NCI-H2081 treated with DMSO at 0.1 percent for 48 hours (cell line): ENCODE measurements at places on chromosomes 11 and 22.

- DNase-seq: no peak
Observed at GRCh38 chr11:59667812-59668187, 1.0 kb downstream of the PATL1 start.

- DNase-seq: no peak
Observed at GRCh38 chr22:29727131-29727523, 7.3 kb downstream of the CABP7 start.

DNA sequence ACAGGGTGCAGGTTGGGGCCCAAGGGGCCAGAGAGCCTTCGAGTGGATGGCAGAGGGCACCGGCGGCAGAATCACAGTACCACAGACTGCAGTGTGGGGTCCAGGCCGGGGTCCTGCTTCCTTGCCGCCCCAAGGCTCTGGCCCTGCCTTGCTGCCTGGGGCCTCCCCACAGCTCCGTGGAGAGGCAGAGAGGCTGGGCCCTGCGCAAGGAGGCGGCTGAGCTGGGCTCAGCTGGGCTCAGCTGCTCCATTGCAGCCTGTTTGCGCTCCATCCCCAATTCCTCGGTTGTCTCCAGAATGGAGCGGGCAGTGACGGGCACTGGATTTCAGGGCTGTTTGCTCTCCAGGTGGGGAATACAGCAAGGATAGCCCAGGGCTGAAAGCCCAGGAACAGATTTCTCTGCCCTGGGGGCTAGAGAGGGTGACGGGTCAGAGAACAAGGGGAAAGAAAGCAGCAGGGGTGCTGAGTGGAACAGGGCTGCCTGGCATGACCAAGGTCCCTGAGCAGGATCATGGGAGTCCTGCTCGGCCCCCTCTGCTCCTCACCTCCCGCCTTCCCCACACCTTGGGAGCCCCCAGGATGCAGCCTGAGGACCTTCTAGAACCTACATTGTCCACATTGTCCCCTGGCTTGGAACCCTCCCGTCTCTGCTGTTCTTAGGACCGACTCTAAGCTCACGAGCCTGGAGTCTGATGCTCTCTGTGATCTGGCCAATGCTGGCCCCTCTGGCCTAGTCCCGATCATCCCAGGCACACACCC, 18.9 kb downstream of the MRGPRG start:
- no peak for DNase-seq

DNA sequence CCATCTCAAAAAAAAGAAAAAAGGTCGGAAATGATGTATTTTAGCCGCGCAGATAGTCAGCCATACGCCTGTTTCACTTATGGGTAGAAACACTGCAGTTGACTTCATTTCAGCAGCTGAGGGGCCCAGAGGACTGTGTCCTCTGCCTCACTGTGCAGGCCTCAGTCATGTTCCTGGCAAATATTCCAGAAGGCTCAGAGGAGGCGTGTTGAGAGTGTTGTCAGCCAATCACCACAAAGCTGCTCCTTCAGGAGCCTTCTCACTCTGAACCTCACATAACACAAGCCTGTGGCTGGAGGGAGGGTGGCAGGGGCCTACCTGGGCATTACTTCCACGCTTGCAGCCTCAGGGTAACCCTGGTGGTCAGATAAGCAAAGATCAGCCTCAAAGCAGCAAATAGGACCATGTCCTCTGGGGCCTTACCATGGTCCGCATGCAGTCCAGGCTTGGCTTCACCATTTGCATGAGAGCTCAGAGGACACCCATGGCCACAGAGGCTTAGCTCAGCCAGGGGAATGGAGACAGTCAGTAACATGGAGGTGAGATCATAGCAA, 17.3 kb upstream of the TREH start:
- DNase-seq: no peak

DNA sequence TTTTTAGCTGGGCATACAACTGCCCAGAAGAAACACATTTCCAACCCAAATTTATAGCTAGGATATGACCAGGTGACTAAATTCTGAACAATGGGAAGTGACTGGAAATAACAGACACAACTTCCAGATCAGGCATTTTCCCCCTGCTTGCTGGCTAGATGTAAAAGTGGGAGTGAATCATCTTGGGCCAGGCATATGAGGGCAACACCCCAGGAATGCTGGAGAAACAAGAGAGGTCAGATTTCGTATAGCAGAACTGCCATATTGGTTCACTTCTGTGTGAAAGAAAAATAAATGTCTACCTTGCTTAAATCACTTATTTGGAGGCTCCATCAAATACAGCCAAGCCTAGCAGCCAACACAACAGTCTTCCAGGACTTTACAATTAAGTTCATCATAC, 7.4 kb downstream of the ATL3 start:
- no peak for DNase-seq

GRCh38 chr11:47104261-47104950, 72.3 kb downstream of the ARFGAP2 start:
- no peak for DNase-seq
